ENCODE measurements at places on chromosomes 2 and 18.

DNA sequence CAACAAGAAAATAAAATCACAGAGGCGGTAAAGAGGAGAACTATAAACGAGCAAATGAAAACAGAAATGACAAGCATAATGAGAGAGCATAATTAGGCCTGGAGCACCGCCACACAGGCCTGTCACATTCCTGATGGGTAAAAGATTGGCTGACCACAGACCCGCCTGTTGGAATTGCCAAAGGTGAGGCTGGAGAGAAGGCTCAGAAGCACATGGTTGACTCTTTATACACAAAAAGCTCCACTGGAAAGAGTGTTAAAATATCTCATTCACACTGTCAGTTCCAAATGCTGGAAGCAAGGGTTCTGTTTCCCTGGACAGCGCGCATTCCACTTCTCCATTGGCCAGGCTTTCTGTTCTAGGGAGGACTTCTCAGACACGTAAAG is 5.9 kb upstream of the LGALSL start:
- no peak for DNase-seq

GRCh38 chr2:109373791-109374547 is 239.8 kb downstream of the SEPTIN10 start:
- no peak for DNase-seq

DNA sequence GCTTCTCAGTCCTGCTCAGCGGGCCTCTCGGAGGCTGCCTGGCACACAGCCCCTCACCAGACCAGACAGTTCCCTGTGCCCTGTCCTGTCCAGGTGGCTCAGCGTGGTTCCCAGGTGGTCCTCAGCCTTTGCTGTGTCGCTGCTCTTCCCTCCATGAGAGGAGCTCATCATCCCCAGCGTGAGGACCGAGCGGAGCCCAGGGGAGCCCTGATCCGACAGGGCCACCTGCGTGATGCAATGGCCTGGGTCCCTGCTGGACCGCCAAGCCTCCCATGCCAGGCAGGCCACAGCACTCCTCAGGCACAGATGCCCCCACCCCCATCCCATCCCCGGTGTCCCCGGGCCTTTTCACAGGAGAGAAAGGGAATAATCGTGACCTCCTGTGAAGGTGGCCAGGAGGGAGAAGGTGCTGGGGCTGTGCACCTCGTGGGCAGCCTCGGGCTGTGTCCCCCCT is 4.3 kb downstream of the GPC1 start:
- DNase-seq = no peak

- peak; percentile 47 for DNase-seq
Observed at GRCh38 chr2:207149249-207150213, 16.2 kb downstream of the KLF7 start.

DNA sequence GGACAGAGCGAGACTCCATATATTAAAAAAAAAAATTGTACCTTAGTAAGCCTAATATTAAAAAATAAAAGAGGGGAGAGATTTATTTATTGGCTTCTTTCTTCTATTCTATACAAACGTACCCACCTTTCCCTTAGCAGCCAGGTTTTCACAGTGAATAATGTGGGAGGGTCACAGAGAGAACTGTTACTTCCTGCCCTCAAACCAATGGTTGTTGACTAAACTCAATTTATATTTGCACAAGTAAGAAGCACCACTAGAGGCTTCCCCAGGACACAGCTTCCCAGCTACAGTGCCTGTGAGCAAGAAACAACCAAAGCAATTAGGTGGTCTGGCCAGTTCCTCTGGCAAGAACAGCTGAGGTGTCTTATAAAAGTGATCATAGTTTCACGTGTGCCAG is 28.9 kb upstream of the GALR1 start:
- DNase-seq = no peak

- no peak for DNase-seq
Observed at GRCh38 chr2:47561906-47562305, 158.9 kb downstream of the MSH2 start.

- DNase-seq = no peak
Observed at GRCh38 chr2:240254337-240255164, 114.1 kb upstream of the OTOS start.

GRCh38 chr2:132547090-132547687 is 122.8 kb downstream of the LYPD1 start:
- DNase-seq = peak; percentile 19

DNA sequence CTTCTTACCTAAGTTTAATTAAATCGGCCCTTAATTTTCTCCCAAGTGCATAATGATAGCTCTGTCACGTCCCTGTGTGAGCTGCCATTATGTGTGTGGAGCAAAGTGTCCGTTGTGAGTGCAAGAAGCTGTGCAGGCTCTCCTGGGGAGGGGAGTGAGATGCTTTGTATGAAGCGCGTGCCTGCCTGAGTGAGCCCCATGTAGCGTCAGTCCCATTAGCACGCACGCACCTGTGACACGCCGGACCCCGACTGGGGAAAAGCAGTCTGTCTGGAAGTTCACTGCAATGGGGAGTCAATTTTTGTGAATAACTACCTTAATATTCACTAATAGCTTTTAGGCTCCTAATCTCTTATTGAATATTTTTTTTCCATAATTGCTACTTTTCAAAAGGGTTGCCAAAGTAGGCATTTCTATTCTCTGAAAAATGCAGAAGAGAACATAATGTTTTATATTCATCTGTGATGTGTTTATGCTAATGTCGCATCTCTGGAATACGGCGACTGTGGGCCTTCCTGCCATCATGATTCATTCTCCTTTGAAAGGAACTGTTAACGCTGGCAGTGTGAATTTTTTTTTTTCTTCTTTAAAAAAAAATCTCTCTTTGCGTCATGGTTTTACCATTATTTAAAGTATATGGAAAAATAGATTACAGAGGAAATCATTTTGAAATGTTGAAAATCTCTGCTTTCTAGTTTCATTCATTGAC is 157.7 kb downstream of the COL4A4 start:
- no peak for DNase-seq

DNA sequence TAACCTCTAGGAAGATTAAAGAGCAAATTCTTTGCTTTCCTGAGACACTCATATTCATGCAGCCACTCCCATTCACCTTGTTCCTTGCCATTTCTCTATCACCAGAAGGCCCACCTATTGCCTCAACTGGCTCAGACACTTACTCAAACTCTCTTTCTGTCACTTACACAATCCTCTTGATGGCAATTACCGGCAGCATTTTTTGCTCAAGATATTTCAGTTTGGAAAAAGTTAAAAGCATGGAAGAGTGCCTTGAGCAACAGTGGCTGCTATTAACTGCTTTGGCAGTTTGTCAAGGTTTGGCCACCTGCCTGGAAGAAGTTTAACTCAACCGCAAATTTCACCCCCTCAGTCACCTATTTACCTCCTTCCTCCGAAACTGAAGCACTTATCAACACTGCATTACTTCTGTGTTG is 1104.0 kb upstream of the PIK3C3 start:
- no peak for DNase-seq

DNA sequence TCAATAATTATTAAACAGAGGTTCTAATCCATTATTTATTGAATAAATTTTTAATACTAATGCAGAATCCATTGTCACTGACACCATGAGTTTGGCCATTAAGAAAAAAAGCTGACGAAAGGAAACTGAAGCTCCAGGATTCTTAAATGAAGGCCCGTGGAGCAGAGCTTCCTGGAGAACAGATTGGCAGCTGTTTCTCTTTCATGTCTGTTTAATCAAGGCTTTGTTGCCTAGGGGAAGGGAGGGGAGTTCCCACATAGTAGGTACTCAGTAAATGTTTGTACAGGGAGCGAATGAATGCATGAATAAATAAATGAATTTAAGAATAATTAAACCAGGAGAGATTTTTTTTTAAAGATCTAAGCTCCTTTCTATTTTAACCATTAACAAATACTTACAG is 315.1 kb upstream of the KLHL29 start:
- no peak for DNase-seq

DNA sequence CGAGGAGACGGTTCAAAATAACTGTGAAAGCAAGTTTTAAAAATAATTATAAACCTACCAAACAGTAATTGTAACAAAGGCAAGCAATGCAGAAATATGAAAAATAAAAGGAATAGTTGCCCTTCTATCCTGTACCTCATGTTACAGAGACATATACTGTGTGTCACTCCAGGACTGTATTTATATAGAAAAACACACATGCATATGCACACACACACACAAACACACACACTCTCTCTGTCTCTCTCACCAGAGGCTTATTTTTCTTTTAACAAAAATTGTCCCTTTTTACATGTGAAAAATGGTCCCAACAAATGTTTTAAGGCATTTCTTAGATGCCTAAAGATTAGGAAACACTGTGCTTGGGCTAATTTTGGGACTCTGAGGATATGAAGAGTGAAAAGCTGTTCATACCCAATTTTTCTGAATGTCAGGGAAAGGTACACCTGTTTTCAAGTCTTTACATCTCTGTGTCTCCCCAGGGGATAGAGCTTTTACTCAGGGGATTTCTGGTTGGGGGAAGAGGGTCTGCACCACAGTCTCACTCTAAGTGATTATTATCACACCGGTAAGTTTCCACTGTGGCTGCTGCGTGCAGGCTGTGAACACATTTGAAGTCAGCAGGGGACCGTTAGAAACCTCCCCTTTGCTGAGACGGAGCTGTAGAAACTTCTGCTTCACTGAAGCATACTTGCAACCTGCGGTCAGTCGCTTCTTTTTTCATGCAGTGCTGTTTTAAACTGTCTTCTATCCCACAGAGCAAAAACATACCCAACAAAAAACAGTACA is 51.4 kb upstream of the SPAG16 start:
- peak; percentile 13 for DNase-seq

DNA sequence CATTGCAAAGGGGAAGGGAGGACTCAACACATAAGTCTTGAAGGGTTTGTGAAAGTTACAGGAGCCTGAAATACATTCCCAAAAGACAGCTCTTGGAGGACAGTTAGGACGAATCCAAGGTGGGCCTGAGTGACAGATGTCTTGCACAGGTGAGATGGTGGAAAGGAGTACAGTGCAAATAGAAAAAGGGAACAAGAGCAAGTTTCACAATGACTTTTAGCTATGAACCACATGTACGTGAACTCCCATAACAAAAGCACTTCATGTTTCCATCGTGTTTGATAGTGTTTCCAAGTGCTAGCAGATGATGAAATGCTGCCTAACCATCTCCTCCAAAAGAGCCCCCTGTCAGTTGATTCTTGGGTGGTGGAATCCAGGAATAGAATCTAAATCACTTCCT is 1.8 kb downstream of the IL18RAP start:
- DNase-seq = no peak

DNA sequence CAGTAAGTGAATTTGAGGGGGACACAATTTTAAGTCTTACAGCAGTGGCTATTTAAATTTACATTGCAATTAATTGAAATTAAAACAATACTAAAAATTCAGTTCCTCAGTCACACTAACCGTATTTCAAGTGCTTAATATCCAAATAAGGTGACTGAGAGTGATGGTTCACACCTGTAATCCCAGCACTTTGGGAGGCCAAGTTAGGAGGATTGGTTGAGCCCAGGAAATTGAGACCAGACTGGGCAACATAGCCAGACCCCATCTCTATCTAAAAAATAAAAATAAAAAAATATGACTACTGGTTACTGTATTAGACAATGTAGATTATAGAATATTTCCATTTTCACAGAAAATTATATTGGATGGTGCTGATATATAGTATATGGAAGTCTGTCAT is 79.0 kb downstream of the BMPR2 start:
- DNase-seq = no peak

DNA sequence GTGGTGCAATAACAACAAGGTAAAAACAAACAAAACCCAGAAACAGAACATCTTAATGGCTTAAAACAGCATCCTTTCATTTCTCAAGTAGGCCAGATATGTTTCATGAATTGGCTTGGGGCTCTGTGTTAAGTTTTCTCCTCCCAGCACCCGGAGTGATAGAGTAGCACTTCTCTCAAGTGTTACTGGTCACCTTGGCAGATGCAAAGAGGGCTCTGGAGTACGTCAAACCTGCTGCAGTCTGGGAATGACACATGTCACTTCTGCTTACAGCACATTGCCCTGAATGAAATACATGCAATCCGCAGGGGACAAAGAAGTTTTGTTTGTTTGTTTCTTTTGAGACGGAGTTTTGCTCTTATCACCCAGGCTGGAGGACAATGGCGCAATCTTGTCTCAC is 639.3 kb downstream of the CNTNAP5 start:
- no peak for DNase-seq

GRCh38 chr2:144455987-144456386 is 63.9 kb downstream of the ZEB2 start:
- no peak for DNase-seq

DNA sequence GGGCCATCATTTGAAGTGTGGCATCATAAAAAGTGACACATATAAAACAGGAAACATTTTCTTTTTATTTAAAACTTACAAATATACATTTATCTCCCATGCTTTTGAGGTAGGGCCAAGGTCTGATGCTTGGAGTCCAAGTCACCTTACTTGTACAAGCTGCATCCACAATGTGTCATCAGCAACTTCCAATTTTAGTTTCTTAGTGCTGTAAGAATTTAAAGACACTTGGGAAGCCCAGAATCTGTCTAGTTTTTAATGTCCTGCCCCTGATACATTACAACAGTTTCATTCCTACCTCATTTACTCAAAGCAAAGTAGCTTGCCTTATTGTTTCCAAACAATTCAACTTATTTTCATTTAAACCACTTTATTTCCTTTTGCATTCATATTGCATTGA is 297.7 kb downstream of the MTX2 start:
- DNase-seq = no peak

DNA sequence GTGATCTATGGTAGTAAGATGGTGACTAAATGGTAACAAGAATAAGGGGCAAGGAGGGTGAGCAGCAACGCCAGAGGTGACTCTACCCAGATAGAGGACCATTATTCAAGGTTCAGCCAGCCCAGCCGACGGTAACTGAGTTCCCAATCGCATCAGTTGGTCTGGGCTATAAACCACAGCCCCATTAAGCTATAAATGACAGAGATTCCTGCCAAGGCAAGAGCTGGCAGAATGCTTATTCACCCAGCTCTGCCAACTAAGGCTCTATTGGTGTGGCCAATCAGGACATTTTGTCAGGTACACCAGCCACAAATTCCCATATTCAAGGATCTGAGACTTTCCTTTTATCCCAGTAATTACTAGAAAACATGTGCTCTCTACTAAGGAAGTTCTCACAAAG is 3.6 kb downstream of the CHN1 start:
- DNase-seq = no peak

DNA sequence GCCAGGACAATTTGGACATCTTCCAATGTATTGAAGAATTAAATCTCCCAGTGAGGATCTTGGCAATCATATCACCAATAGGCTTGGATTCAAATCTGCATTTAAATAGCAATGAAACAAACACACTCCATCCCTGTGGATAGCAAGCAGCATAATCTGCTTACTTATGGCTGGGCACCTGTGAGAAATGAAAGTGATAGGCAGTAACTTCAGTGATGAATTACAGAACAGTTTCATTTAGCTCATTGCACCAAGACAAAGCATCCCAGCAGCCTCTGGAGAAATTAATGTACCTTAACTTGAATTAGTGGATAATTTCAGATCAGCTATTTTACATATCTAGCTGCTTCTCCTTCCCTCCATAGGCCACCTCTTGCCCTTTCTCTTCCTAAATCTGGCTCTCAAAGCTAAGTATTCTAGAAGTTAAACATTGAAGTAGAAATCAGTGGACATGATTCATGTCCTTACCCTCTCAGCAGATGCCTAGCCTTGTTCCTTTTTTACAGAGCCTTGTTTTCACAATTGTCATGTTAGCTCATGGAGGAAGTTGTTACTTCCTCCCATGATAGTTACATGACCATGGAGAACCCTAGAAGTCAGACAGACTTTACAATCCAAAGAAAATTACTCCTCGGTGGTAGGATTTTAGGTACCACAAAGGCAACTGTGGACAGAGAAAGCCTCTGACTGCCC is 88.5 kb upstream of the TACR1 start:
- DNase-seq = no peak

Measured in stimulated activated CD4-positive, alpha-beta T cell treated with anti-CD3 and anti-CD28 coated beads, Interleukin-4, amount 100 ng/mL, for 24 hours (primary cell).